ENCODE measurements at places on chromosomes 6 and 20.

DNA sequence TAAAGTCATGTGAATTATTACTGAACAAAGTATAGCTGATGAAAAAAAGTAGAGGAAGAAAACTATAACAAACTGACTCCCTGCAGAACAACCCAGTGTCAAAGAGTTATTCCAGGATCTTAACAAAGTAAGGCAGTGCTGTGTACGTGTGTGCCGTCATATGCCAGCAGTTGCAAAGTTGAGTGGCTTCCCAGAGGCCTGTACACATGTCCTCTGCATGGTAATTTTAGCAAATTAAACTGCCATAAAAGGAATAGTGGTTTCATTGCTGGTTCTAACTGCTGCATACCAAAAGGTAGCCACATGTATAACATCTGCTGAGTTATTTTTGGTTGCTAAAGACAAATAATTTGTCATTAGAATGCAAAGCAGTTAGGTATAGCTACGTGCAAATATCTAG, 44.8 kb downstream of the RIPOR2 start:
- DNase-seq: no peak

DNA sequence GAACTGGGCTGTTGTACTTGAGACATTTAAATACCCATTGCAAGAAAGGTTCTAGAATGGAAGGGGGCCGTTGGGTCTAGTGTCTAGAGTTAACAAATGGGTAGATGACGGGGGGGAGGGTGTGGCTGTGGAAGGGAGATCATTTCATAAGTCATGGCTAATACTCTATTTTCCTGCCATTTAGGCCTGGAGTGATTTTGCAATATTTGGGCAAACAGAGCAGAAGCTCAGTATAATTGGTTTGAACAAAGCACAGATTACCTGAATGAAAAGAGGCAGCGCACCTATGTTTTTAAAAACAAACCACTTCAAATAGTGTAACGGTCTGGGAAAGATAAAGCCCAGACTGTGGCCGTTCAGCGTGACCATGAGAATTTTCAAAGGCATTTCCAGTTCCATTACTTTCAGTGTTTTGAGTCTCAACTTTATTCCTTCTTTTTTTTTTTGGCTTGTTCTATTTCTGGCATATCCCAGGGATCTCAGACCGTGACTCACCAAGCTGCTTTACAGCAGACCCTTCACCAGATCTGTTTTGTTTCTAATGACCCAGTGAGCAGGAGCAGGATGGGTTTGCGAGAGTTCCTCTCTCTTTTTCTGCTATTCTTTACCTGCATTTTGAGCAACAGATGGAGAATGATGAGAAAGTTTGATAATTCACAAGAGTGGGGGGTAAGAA, 73.7 kb downstream of the LYRM2 start:
- no peak for DNase-seq

- DNase-seq: no peak
These were observed 205.0 kb downstream of the ARID1B start for GRCh38 chr6:156982168-156982567.

- peak; percentile 39 for DNase-seq
These were observed 2.5 kb upstream of the SPATS1 start for GRCh38 chr6:44339763-44340625.

- DNase-seq: no peak
These were observed 198.0 kb downstream of the FUT9 start for GRCh38 chr6:96213784-96214183.

- no peak for DNase-seq
These were observed 14.6 kb downstream of the NRSN1 start for GRCh38 chr6:24140591-24140990.

DNA sequence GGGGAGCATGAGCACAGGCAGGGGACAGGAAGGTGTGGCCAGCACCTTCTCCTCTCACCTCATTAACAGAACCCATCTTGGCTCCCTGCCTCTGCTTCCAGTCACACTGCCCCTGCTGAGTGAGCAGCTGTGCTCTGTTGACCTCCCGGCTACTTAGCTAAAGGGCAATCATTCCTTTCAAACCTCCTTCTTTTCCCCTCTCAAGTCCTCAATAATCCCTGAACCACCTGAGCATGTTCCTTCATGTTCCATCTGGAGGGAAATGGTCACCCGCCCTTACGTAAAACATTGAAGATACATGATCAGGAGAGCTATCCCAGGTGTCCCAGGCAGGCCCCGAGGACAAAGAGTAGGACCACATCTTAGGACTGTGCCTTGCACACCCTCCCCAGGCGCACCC, 21.7 kb upstream of the MRPS10 start:
- DNase-seq: no peak

GRCh38 chr6:148635070-148635743, 111.6 kb upstream of the UST start:
- DNase-seq: no peak

DNA sequence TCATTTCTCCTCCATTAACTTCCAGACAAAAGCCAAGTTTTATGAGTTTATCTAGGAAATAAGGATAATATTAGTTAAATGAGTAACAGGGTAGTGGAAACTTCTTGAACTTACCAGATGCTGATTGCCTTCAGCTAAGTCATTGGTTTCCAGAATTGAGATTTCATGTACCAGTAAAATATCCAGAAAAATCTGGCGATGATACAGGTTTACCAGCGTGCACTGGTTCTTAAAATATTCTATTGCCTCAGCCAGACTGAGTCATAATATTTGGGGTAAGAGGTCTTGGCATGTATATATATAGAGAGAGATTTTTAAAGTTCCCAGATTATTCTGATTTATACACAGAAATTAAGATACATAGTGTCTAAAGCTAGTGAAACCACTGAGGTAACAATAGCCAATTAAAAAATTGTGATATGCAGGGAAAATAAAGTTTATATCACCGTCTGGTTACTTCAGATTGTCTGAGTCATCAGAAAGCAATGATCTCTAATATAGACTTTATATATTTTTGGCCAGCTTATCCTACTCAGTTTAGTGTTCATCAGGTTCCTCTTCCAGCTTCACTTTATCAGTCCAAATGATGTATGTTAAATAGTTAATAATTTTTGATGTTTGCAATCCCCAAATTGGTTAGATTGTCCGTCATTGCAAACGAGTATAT, 39.5 kb upstream of the SDHAF4 start:
- DNase-seq: peak; percentile 17

DNA sequence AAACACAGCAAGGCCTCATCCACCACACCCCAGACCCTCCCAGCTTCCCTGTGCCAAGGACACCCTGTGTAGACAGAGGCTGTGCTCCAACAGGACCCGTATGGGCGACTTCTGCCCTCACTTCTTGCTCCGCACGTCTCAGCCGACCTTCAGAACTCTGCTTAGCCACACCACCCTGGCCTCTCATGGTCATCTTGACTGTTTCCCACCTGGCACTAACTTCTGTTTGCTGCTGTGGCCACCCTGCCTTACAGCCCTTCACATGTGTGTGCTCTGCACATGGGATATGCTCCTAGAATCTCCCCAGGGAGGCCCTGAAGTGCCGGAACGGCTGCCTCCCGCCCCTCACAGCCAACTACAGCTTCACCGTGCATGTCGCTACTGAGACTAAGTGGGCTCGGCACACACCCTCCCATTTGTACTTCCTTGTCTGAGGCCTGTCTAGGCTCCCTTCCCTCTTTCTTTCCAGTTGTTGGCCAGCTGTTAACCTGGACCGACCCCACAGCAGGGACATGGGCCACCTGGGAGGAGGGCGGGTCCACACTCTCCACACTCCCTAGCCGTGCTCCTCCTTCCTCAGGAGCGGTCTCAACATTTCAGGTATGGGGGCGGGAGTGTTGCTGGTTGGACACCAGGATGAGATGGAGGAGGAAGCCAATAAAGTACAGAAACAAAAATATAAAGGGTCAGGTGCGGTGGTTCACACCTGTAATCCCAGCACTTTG, 69.6 kb downstream of the PYGB start:
- no peak for DNase-seq

GRCh38 chr6:41371461-41371991, 36.1 kb downstream of the NCR2 start:
- DNase-seq: peak; percentile 66

- DNase-seq: no peak
These were observed 11.6 kb upstream of the NELFCD start for GRCh38 chr20:58969439-58969838.

DNA sequence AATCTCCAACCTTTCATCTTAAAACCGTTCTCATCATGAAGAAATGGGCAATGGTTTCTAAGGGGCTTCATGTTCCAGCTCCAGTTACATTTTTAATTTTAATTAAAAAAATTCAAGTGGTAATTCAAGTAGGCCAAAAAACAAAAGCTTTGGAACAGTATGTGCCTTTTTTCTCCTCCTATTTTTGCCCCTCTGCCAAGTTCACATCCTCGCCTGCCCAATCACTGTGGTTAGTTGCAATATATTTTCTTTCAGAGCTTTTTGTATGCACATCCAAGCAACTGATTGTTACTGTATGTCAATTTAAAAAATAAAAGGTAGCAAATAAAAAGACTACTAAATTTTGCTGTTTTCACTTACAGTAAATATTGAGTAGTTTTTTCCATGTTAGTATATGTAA, 99.8 kb upstream of the B3GAT2 start:
- DNase-seq: no peak

- no peak for DNase-seq
These were observed 666.4 kb upstream of the PTCHD4 start for GRCh38 chr6:48777411-48777810.

DNA sequence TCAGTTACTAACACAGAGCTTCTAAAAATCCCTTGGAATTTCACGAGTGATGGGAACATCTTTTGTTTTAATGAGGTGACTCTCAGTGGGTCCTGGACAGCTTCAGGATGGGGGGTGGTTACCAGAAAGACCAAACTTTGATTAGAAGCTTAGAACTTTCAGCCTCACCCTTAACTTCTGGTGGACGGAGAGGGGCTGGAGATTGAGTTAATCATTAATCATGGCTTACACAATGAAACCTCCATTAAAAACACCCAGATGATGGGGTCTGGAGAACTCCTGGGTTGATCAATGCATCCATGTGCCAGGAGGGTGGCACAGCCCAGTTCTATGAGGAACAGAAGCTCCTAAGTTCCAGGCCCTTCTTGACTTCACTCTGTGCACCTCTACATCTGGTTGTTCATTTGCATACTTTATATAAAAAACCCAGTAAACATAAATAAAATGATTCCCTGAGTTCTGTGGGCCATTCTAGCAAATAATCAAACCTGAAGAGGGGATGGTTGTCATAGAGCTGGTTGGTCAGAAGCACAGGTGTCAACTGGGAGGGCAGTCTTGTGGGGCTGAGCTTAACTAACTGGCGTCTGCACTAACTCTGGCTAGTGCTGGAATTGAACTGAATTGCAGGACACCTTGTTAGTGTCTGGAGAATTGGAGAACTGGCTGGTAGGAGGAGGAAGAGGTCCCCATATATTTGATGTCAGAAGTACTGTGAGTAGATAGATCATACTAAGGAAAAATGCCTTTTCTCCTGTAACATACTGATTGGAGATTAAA, 10.3 kb downstream of the RMND1 start:
- no peak for DNase-seq

GRCh38 chr6:29483186-29483585, 4.6 kb downstream of the MAS1L start:
- DNase-seq: peak; percentile 72

GRCh38 chr6:18412644-18413043, 25.5 kb downstream of the RNF144B start:
- peak; percentile 81 for DNase-seq

GRCh38 chr6:20870493-20870892, 336.2 kb downstream of the CDKAL1 start:
- DNase-seq: no peak

DNA sequence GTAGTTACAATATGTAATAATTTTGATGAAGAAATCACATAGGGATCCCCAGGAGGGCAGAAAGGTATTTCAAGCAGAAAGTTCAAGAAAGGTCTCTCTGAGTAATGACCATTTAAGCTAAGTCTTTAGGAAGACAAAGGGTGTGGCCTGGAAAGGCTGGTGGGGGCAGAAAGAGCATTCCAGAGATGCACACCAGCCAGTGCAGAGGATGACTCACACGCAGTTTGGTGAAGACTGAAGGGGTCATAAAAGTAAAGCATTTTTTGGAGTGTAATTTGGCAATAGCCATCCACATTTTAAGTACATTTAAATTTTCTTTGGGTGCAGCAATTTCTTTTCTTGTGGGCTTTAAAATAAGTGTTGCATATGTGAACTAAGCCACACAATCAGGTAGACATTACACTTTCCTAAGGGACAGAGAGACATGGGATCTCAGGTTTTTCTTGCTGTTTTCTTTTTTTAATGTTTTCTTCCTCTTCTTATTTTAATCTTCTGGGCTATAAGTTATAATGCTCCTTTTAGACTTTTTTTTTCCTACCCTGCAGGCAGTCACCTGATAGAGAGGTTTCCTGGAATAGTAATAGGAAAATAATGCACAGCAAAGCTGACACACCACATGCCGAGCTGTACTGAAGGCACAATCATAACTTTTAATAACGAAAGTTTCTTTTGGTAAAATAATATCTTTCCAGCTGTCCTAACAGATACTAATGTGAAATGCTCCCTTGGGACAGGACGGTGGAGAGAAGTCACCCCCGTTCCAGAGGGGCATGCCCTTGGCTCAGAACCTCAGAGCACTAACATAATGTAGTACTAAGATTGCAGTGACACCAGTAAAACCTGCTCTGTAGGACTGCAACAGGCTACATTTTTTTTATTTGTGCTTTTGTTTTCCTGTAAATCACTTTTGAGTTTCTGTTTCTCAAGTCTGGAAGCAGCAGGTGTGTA, 49.6 kb upstream of the PTPRK start:
- DNase-seq: peak; percentile 98

GRCh38 chr6:54106727-54107126, 4.5 kb upstream of the MLIP start:
- DNase-seq: no peak

- DNase-seq: no peak
These were observed 195.9 kb upstream of the SULF2 start for GRCh38 chr20:47981222-47981621.

DNA sequence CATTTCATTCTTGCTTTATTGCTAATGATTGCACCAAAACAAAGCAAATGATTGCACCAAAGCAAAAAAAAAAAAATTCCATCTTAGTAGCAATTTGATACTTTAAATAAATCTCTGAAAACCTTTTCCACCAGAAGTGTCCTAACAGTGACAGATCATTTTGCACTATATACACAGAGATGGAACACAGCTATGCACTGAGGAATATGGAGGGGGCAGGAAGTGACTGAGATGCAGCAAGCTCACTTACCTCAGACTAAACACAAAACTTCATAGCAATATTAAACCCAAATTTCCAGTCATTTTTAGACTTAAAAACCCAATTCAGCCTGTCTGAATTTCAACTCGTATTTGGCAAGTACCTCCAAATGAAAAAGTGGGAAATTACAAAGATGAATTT, 41.2 kb downstream of the HIVEP2 start:
- peak; percentile 54 for DNase-seq

DNA sequence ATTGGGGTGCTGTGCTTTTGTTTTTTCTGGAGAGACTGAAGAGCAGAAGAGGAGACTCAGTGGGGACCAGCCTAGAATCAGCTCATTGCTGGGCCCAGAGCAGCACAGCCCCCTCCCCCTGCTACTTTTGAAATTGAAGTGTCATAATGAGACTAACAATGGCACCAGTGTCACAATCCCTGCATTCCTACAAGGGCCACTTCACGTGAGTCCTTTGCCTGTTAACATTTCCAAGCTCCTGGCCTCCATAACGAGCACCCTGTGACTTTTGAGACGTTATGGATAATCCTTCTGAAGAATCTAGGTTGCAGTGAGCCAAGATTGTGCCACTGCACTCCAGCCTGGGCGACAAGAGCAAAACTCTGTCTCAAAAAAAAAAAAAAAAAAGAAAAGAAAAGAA, 41.7 kb downstream of the CNBD2 start:
- no peak for DNase-seq

GRCh38 chr6:55445648-55446204, 118.5 kb downstream of the GFRAL start:
- peak; percentile 27 for DNase-seq

Data from EL (cell line).